HuH-7 (cell line): ENCODE measurements at places on chromosomes 3 and 15.

DNA sequence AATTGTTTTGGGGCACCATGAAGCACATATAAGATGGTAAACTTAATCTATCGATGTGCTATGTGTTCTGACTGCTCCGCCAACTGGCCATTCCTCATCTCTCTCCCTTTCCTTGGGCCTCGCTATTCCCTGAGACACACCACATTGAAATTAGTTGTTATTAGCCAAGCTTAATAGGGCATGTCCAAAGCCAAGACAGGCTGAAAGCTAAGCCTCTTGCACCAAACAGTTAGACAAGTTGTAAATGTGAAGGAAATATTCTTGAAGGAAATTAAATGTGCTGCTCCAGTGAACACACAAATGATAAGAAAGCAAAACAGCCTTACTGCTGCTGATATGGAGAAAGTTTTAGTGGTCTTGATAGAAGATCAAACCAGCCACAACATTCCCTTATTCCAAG lies 39.3 kb downstream of the C2CD4A start:
- no peak for DNase-seq

GRCh38 chr15:71334434-71334833 lies 219.2 kb downstream of the THSD4 start:
- DNase-seq = no peak

- DNase-seq = no peak
Observed at GRCh38 chr3:108438542-108438941, 71.9 kb downstream of the MYH15 start.

DNA sequence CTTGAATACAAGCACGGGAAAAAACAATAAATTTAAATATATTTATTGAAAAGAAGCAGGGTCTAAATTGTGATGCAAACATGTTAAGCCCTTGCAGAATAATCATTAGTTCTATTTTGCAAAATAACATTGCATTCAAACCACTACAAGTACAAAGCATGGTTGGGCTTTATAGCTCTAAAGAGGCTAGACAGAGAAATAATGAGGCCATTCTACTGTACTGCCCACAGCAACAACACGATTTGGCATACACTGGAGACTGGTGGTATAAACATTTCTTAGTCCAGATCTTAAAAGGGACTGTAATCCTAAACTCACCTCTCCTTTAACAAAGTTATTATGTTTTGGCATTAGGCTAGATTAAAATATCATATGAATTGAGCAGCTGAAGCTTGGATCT lies 204.3 kb upstream of the LRIG1 start:
- no peak for DNase-seq

DNA sequence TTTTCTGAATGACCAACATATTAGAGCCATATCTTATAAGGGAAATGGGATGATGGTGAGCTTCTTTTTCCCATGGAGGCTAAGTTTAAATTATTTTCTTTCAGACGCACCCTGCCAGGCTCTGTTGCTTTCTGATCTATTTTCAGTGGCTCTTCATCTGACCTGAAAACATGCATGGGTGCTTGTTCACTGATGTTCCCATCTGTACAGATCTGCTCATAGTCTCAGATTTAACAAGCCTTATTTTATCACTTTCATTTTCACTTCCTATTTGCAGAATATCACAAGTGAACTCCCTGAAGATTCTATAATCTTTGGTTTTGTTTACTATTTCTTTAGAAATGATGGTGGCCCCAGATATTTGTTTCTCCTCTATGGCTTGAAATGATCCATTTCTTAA lies 31.1 kb upstream of the SUCLG2 start:
- DNase-seq = no peak
